ENCODE measurements at places on chromosomes 4 and X. TPM values are rescaled to one million over a fixed set of nuclear protein-coding genes. Genes with fewer than 3 reads are reported as not detected.
A peak's percentile ranks its signal among the peaks of the same experiment; 100 is the strongest.

DNA sequence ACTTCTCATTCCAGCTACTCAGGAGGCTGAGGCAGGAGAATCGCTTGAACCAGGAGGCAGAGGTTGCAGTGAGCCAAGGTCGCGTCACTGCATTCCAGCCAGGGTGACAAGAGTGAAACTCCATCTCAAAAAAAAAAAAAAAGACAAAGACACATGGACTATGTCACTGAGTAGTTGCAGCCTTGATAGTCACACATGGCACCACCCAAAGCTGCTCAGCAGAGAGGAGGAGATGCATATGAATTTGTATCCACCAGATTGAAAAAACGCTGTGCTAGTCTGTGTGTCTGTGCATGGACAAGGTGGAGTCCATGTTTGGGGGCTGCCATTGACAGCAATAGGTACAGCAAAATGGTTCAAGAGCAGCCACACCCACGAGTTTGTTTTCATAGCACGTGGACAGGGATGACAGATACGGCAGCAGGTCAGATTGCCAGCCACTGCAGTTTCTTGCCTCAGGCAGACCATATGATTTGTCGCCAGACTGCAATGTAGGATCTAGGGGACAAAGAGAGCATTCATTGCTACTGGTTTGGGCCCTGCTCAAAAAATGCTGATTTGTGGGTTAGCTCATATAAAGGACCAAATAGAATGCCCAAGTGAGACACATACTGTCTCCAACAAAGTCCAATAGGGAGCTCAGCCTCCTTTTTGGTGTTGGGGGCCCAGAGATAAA, 89.9 kb downstream of the CEP135 start:
- no peak overlapping the region for H3K4me3 ChIP-seq
- no peak for DNase-seq
- no peaks in the 10 kb centered on the region for H3K4me1 ChIP-seq
- peaks cover 35% of the 10 kb centered on the region for H3K27me3 ChIP-seq
- no peak overlapping the region for H3K27ac ChIP-seq

The NCAPG gene
- total RNA-seq = 38.6 TPM

The AASDH gene
- total RNA-seq = 10.8 TPM

- H3K36me3 ChIP-seq = no peaks in the 10 kb centered on the region
- DNase-seq = no peak
- no peak overlapping the region for H3K27ac ChIP-seq
- H3K4me1 ChIP-seq = no peaks in the 10 kb centered on the region
- peaks cover 12% of the 10 kb centered on the region for H3K27me3 ChIP-seq
Measured at GRCh38 chrX:34487364-34487763, 169.7 kb downstream of the TMEM47 start.

DNA sequence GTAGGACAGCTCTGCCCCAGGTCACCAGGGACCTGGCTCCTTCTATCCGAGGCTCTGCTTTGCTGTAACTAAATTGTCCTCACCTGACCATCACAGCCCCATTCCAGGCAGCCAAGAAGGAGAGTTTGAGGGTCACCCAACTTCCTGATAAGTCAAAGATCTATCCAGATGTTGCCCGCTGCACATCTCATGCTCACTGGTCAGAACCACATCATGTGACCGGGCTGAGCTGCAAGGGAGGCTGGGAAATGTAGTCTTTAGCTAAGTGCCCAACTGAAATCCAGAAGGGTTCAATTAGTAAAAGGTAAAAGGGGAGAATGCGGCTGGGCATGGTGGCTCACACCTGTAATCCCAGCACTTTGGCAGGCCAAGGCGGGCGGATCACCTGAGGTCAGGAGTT, 18.4 kb downstream of the HMX1 start:
- peaks cover 13% of the 10 kb centered on the region for H3K27me3 ChIP-seq
- no peak for DNase-seq
- H3K36me3 ChIP-seq = no peaks in the 10 kb centered on the region
- H3K27ac ChIP-seq = no peak overlapping the region

DNA sequence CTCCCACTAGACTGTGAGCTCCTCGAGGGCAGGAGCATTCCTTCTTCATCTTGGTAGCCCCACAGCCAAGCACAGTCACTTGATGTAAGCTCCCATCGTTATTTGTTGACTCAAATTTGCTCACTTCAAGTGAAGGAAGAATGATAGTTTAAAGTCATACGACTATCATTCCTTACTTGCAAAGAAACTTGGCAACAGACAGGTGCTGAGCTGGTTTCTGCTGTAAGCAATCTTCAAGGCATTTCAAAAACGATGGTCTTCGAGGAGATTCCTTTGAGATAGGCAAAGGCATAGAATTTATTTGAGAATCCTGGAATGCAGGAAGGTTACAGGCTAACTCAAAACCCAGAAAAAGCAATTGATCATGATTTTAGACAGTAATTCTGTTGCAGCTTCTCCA, 64.8 kb downstream of the QDPR start:
- no peaks in the 10 kb centered on the region for H3K27me3 ChIP-seq
- DNase-seq = no peak
- no peaks in the 10 kb centered on the region for H3K36me3 ChIP-seq

The TMEM31 gene
- total RNA-seq = not detected

- no peaks in the 10 kb centered on the region for H3K36me3 ChIP-seq
- no peak overlapping the region for H3K4me3 ChIP-seq
- H3K27ac ChIP-seq = no peak overlapping the region
- H3K27me3 ChIP-seq = no peaks in the 10 kb centered on the region
- peak; percentile 68 for DNase-seq
Measured at GRCh38 chr4:40446839-40447238, 111.7 kb downstream of the CHRNA9 start.

The SFRP2 gene
- total RNA-seq = not detected

The ZNF182 gene
- 6.0 TPM for total RNA-seq

The NAP1L5 gene
- 0.27 TPM for total RNA-seq
